ENCODE measurements at places on chromosomes 7 and 10.

DNA sequence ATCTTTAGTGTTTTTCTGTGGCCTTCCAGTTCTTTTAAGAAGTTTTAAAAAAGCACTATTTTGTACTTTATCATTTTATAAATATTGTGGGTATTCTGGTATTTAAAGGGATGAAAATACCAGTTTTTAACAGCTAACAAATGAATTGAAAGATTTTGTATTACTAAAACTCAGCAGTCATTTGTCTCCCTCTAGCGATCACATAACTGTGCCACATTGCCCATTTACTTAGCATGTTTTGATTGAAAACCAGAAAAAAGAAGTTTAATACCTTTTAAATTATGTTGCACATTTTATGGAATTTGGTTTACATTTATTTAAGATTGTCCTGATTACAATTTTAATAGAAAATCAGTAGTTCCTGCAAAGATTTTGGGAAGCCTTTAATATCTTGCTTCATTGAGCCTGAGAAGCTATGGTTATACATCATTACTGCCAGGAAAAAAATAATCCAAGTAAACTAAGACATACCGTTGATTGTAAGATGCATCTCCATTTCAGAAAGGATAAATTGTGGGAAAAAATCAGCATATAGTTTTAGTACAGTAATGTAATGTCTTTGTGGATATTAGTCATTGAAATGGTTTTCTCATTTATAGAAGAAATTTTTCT is 34.9 kb downstream of the TAX1BP1 start:
- DNase-seq: no peak

DNA sequence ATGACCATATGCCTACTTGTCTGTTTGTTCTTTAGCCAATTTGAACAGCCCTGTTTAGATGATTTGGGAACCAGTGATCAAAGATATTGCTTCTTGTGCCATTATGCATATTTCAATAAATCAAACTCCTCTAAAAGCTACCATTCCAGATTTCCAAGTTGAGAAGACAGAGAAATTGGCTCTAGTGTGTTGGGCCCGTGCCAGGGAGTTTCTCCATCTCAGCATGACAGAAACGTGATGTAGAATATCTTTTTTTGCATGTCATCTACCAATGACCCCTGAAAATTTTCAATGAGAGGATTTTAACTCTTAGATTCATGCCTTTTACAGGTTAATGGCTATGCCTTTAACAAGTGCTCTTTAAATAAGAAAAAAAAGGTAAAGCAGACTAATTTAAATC is 50.7 kb upstream of the CABCOCO1 start:
- DNase-seq: no peak

DNA sequence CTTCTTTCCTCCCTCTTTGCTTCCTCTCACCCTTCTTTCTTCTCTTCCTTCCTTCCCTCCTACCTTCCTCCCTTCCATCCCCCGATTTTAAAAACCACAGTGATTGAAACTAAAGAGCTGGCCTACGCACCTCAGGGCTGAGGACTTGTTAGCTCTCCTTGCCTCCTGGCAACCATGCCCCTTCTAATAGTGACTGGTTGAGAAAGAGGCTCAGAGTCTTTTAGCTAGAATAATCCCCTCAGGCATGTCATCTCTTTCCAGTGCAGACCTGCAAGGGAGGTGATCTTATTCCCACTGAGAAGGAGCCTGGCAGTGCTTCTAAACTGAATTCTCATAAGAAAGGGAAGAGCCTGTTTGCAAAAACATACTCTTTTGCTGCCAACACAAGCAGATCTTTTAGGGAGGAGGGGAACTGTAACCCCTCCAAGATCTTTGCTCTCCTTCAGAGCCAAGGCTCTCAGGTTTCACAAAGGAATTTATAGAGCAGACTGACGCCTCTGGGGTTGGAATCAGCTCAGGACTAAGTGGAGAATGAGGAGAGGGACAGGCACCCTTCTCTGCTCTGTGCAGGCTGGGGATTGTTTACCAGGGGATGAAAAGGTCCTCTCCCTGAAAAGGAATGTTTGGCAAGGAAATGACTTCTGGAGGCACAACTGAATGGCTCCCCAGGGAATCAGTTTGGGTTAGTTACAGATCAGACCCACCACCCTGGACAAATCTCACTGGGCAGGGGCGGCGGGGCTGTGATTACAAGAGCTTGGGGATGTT is 9.4 kb upstream of the ANKRD1 start:
- no peak for DNase-seq

- no peak for DNase-seq
Observed at GRCh38 chr7:7257899-7258692, 75.8 kb downstream of the C1GALT1 start.

- no peak for DNase-seq
Observed at GRCh38 chr10:131425752-131426533, 114.4 kb upstream of the TCERG1L start.

DNA sequence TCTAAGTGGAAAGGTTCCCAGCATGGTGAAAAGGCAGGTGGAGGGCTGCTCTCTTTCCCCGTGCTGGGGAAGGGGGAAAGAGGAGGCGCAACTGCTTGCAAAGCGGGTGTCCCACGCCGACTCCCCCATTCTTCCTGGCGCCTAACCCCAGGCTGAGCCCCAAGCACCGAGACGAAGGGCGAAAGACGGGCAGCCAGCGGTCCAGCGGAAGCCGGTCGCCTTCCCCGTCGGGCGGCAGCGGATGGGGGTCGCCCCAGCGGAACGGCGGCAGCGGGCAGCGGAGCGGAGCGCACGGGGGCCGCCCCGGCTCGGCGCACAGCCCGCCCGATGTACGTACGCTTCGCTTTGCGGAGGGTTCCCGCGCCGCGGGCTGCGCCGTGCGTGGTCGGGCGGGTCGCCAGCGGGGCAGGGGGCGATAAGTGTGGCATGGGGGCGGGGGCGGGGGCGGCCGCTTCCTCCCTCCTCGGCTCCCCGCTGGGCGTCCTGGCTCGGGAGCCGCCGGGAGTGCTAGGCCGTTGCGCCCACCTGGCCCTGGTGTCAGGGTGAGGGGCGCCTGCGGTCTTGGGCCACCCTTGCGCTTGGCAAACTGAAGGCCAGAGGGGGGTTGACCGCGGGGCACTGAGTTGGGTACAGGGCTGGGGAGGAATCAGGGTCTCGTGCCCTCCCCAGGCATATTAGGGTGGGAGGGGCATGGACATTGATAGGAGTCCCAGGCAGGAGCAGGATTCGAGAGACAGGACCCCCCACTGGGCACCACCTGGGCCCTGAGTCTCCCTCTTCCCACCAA is 35.2 kb upstream of the HSPB1 start:
- no peak for DNase-seq

GRCh38 chr10:73110345-73110849 is at the start of gene NUDT13:
Gene NUDT13, plus strand, starts transcription at chr10:73110455. Its CDS starts 3,911 bp downstream, at chr10:73114366.
- DNase-seq: peak; percentile 52

DNA sequence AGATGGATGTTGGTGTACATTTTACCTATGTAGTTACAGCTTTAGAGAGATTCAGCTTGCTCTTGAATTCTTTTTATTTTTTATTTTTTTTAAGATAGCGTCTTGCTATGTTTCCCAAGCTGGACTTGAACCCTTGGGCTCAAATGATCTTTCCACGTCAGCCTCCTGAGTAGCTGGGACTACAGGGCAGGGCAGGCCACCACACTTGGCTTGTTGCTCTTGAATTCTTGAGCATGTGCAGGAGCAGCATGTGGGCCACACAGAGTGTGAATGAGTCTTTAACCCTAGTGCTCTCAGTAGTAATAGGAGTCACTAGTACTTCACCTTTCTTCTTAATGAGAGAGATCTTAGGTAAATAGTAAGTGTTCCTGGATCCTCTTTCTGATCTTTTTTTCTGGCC is 26.7 kb upstream of the CYCS start:
- DNase-seq: no peak

- no peak for DNase-seq
Observed at GRCh38 chr7:124790645-124791044, 25.1 kb upstream of the GPR37 start.

- DNase-seq: peak; percentile 25
Observed at GRCh38 chr10:97320480-97321031, 1.5 kb downstream of the FRAT1 start.

DNA sequence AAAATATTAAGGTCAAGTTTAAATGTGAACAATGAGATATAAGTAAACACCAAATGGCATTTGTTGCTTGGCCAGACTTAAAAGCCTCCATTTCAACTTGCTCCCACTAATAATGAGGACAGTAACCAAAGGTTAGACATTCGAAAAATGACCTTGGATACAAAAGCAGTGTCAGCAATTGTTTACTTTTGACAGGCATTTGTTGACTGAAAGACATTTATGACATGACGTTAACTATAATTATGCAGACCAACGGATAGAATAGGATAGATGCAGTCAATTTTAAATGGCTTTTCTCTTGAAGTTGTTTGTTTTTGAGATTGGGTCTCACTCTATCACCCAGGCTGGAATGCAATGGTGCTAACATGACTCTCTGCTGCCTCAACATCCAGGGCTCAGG is 6.3 kb upstream of the WNT16 start:
- no peak for DNase-seq

DNA sequence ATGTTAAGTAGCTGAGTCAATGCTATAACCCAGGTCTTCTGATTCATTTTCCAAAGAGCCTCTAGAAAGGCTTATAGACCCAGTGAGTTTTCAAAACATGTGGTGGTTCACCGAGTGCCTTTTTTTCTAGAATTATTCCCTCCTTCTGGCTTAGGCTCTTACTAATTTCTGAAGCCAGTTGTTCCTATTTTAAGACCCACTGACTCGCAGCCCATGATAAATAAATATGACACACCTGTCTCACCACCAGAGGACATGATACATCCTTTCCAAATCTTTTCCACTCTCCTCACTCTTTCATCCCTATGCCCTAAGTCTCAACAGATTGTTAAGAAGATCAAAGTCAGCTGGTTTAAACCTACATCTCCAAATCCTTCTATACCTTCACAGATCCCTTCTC is 126.0 kb upstream of the WNT16 start:
- DNase-seq: no peak

DNA sequence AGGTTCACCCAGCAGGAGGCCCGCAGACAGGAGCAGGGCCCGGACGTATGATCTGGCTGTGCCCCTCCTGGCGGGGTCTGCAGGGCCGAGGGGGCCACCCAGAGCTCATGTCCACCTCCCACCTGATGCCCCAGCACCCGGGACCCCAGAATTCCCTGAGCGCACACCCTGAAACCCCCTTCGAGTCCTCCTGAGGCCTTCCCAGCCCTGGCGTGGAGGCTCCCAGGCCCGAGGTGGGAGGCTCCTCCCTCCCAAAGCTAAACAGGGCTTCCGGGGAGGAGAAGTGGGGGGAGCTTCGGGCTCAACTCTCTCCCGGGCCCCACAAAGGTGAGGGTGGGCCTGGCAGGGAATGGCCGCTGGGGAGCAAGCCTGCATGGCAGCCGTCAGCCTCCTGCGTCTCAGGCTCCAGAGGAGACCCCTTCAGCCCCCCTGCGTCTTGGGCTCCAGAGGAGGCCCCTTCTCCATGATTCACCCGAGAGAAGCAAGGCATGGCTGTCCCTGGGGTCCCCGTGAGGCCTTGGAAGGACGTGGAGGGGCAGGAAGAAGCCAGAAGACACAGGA is 30.2 kb downstream of the MICALL2 start:
- no peak for DNase-seq

DNA sequence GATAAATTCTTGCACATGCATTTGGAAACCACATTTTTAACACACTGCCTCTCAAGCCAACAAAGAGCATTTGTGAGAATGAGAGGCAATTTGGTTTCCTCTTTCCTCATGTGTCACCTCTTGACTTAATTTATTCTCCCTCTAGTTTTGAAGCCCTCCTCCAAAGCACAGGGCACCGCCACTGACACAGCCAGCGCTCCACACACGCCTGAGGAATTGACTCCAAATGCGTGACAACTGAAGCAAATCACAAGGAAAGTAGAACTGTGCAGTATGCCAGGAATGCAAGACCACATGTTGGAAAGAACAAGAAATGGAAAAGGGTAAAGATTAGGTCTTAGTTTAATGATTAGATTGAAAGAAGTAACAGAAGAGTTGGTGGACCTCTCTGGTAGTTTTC is 173.3 kb downstream of the LSM5 start:
- no peak for DNase-seq

DNA sequence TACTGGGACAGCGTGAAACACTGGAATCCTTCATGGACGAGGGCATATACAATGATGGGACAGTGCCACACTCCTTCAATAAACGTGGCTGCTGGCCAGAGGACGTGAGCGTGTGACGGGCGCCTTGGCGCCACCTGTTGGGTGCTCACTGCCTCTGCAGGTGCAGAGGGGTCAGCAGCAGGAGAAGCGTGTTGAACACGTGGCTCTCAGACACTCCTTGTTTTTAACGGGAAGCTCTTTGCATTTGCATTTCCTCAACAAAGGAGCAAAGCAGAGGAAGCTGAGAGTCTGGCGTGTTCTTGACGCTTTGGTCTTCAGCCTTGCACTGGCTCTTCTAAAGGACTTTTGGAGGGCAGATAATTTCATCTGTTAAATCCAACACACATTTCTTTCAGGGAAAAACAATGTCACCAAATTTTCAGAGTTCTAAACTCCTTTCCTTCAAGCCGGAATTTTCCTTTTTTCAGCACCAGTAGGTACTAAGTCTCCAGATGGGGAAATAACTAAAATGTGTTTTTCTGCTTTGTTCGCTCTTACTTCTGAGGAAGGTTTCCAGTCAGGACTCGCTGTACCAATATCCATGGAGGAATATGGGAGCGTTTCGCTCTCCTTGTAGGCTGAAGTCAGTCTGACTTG is 2.9 kb upstream of the GET4 start:
- peak; percentile 78 for DNase-seq

DNA sequence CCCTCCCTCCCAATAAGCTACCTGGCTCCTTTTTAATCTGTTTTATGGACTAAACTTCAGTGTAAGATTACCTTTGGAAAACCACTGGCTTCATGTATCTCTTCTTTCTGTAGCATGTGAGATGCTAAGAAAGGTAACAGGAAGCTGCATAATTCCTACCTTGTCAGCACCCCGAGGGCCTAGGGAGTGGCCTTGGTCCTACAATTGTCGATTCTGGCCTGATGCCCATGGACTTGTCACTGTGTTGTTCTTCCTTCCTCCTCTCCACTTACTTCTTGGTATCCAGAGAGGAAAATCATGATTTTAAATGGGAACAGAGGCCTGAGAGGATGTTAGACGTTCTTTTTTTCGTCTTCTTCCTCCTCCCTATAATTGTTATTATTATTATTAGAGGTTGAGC is 42.9 kb upstream of the PDZD8 start:
- DNase-seq: no peak

- DNase-seq: no peak
Observed at GRCh38 chr10:49143249-49143648, 9.4 kb upstream of the FAM170B start.

- peak; percentile 83 for DNase-seq
Observed at GRCh38 chr10:14583252-14583651, 191.4 kb downstream of the FAM107B start.

DNA sequence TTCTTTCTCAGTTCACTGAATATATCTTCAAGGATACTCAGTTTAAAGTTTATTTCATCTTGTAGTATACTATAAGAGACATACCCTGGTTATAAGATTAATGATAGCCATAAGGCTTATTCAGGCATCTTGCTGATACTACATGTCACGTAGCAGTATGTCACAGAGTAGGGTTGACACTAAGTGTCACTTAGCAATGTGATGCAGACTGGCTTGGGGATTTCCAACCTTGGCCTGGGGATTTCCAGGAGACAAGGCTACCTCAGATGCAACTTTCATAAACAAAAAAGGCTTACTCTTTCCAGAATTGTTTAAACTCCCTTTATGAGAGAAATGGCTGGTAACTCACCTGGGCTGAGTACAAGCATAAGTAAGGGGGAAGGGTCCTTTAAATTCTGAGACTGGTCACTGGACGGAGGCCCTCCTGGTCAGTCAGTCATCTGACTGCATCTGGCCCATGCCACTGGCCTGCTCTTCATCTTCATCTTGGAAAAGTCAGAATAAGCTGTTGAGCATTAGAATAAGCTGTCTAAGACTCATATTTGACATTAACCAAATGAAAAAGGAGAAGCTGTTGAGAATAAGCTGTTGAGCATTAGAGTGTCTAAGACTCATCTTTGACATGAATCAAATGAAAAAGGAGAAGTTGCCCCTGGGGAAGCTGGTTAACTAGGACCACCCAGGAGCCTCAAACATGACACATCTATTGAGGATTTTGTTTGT is 9.5 kb downstream of the SLC13A1 start:
- DNase-seq: no peak

Measured in stimulated activated CD4-positive, alpha-beta T cell treated with anti-CD3 and anti-CD28 coated beads, Interleukin-4, amount 100 ng/mL, for 24 hours (primary cell).